ENCODE measurements at places on chromosomes 3 and 15.

DNA sequence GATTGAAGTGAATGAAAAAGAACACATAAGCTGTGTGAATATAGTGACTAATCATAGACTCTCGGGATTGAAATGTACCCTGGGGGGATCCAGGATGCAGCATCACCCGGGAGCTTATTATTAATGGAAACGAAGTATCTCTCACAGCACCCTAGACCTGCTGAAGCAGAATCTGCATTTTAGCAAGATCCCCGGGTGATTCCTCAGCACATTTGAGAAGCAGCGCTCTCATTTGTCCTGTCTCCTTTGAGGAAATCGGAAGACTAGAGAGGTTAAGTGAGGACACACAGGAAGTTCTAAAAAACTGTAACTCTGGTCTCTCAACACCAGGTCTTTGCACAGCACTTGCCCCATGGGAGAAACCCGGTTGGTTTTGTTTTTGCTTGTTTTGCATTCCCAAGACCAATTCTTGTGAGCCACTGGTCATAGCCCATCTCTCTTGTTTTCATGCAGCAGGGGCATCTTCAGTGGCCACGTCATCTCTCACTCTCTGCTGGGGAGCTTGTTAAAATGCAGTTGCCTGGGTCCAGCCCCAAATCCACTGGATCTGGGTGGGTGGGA lies 30.2 kb downstream of the ZNF710 start:
- DNase-seq: no peak

DNA sequence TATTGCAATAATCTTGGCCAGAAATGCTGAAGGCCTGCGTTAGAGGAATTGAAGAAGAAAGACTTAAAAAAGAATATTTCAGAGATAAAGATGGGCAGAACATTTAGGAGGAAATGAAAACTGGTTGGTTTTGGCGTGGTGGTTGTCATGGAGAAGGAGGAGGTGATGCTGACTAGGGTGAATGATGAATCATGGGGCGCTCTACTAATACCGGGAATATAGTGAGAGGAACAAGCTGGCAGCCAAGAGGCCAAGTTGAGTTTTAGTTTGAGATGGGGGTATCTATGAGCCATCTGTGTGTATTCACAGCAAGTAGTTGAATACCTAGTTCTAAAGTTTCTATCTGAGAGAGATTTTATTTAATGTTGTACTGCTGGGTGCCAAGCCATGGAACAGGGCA lies 6.8 kb upstream of the GAP43 start:
- DNase-seq: no peak

DNA sequence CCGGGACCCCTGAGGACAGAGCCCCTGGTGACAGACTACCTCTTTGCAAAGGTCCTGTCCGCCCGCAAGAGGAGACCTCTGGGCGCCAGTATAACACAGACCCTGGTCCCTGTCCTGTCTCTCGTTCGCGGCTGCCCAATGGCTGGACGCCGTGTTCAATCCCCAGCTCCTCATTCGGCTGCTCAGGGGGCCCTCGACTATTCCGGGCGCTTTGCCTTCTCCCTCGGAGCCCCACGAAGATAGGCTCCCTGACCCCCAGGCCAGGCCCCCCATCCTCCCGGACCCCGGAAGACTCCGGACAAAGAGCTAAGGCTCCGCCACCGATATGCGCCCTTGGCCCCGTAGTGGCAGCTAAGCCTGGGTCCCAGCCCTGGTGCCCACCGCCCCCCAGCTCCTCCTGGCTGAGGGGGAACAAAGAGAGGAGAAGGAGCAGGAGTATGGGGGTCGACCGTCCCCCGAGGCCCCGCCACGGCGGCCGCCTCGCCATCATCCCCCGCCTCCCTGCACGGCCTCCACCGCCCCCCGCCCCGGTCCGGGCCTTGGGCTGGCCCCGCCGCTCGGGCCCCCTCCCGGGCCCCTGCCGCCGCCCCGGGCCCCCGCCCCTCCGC lies 437 bp downstream of the CELSR3 start:
- DNase-seq: no peak

- DNase-seq: no peak
These were observed 486.0 kb upstream of the ADAMTS9 start for GRCh38 chr3:65173841-65174240.

GRCh38 chr15:101718896-101719295 lies 5.4 kb downstream of the TARS3 start:
- no peak for DNase-seq

DNA sequence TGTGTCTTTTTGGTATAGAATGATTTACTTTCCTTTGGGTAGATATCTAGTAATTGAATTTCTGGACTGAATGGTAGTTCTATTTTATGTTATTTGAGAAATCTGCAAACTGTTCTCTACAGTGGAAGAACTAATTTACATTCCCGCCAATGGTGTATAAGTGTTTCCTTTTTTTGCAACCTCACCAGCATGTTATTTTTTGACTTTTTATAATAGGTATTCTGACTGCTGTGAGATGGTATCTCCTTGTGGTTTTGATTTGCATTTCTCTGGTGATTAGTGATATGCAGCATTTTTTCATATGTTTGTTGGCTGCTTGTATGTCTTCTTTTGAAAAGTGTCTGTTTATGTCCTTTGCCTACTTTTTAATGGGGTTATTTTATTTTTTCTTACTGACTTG lies 607.2 kb downstream of the OTOL1 start:
- no peak for DNase-seq

GRCh38 chr15:94739639-94740038 lies 508.3 kb downstream of the MCTP2 start:
- no peak for DNase-seq

GRCh38 chr15:64673866-64674265 lies 101.5 kb downstream of the RBPMS2 start:
- no peak for DNase-seq

DNA sequence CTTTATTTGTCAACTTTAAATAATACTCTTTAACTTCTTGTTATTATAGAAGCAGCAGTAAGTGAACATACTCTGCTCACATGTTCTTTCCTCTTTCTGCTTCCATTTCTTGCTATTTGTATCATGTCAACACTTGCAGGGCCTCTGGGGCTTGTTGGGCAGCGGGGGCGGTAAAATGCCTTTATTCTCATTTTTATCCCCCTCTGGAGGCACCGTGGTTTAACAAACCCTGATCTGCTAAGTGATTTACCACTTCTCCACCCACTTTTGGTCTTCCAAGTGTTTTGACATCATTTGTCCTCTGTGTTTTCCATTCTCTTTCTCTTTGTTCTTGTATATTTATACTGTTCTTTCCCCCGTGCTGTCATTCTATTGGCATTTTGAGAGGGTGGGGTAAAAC lies 33.9 kb downstream of the SCN10A start:
- DNase-seq: no peak

DNA sequence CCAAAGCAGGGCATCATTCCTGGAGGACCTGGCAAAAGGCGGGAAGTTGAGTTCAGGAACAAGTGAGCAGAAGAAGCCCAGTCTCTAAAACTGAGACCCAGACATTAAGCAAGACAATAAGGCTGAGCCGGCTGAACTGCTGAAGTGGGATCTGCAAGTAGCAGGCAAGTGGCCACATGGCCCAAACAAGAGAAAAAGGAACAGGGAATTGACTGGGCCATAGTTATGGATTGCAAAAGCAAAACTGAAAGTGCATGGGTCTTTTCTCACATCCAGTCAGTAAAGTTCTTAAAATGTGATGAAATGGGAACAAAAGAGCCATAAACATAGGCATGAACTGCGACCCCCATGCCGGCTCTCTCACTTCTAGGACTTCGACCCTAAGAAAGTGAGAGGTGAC lies 101.2 kb downstream of the SCN11A start:
- DNase-seq: no peak

GRCh38 chr3:197794115-197794514 lies 3.1 kb downstream of the LRCH3 start:
- DNase-seq: no peak

DNA sequence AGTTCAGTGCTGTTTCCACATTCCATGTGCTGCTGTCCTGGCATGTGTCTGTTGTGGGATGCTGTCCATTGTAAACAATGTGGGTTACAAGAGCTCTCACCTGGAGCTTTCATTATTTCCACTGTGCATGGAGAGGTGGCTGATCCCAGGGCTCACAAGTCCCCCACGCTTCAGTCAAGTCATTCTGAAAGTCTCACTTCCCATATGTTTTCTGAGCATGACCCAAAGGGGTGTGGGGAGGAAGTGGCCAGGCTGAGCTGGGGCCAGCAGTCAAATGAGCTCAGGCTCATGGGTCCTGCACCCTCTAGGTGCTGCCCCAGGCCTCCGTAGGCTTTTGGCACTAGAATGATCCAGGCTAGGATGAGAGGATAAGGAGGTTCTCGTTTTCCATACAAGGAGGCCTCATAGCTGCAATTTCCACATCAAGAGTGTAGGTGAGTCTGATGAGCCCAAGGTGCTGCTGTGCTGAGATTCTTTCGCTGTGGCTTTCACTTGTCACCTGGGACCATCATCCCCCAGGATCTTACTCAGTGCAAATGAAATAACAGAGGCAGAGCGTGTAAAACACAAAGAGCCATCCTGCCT lies 22.0 kb downstream of the STARD5 start:
- DNase-seq: no peak

GRCh38 chr3:17800232-17800631 lies 57.8 kb upstream of the TBC1D5 start:
- no peak for DNase-seq

GRCh38 chr3:62201438-62202035 lies 171.8 kb downstream of the FEZF2 start:
- DNase-seq: no peak

GRCh38 chr3:179244878-179245277 lies 6.0 kb downstream of the KCNMB3 start:
- DNase-seq: peak; percentile 44

GRCh38 chr3:3503411-3503810 lies 295.8 kb upstream of the LRRN1 start:
- no peak for DNase-seq

- no peak for DNase-seq
These were observed 675.1 kb downstream of the GBE1 start for GRCh38 chr3:81086348-81086747.

DNA sequence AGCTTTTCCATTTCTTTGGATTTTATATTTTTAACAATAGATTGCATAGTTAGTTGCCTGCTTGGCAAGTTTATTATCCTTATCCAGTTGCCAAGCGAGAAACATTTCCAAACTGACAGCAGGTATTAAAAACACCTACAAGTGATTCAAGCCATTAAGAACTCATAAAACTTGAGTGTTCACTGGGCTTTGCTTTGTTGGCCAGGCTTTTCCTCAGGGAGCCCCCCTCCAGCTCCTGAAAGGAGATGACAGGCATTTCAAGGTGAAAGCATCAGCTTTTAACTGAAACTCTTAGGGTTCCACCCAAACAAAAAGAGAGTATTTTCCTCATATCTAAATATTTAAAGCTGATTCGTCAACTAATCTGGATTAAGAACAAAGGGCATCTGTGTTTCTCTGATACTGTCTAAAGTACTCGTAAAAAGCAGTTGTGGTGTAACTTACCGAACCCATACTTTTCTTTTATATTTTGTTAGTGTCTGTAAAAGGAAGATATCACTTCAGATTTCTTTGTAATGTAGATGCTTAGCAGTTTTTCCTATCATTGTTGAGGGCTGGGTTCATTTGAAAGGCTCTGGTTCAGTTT lies 363.4 kb downstream of the OTOL1 start:
- no peak for DNase-seq

All from AG04449 (cell line).